Skin of body (tissue), 3 donors: ENCODE measurements at places on chromosomes 5 and 9. TPM values are rescaled to one million over a fixed set of nuclear protein-coding genes. Genes with fewer than 3 reads are reported as not detected.

SPATA6L gene
- 2.1 TPM for total RNA-seq

ECM2 gene
- 77.1 TPM for total RNA-seq

MARCOL gene
- not detected for total RNA-seq

MAML1 gene
- total RNA-seq: 14.9 TPM

TAL2 gene
- 1.7 TPM for total RNA-seq

CDKN2A gene
- total RNA-seq: 0.30 TPM

GBGT1 gene
- 3.4 TPM for total RNA-seq

IL4 gene
- not detected for total RNA-seq

TLN1 gene
- 93.7 TPM for total RNA-seq

ARID3C gene
- total RNA-seq: not detected

MORN5 gene
- total RNA-seq: not detected

MEIKIN gene
- total RNA-seq: not detected

NR5A1 gene
- total RNA-seq: not detected
